Testis (tissue), 5 donors: ENCODE measurements at places on chromosomes 4 and X. TPM values are rescaled to one million over a fixed set of nuclear protein-coding genes. Genes with fewer than 3 reads are reported as not detected.

- H3K27ac ChIP-seq: no peak overlapping the region
- no peaks in the 10 kb centered on the region for H3K4me1 ChIP-seq
- no peak overlapping the region for H3K4me3 ChIP-seq
- H3K27me3 ChIP-seq: no peaks in the 10 kb centered on the region
- H3K36me3 ChIP-seq: no peaks in the 10 kb centered on the region
Measured at GRCh38 chrX:40007131-40007755, 90.5 kb downstream of the BCOR start.

DNA sequence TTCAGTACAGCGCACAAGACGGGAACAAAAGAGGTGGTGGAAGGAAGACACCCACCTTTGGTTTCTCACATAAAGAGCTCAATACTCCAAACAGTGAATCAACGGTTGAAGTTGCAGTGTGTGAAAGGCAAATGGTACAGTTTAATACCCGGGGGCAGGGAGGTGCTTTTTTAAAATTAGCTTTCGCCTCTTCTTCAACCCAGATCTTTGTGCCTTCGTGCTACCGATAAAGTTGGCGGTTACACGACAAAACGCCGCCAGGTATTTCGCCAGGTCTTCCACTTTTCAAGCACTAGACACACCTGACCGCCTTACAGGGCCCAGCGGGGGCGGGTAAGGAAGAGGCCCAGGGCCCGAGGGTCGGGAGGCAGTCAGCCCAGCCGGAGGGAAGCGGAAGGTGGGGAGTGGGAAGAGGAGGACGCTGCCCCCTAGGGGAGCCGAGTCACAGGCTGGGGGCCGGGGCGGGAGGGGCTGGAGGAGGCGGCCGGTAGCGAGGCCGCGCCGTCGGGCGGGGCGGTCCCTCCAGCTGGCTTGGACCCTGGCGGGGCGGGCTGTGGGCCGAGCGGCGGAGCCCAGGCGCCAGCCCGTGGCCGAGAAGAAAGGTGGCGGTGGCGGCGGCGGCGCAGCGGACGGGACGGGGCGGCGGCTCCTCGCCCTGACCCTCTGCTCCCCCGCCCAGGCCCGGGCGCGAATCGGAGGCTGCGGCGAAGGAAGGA is 16.0 kb downstream of the UTP3 start:
- H3K27ac ChIP-seq: peak overlapping the region; percentile 94
- no peaks in the 10 kb centered on the region for H3K27me3 ChIP-seq
- H3K4me3 ChIP-seq: peak overlapping the region; percentile 88

- no peak overlapping the region for H3K4me3 ChIP-seq
- H3K27ac ChIP-seq: no peak overlapping the region
- no peaks in the 10 kb centered on the region for H3K27me3 ChIP-seq
- no peak for DNase-seq
- no peaks in the 10 kb centered on the region for H3K36me3 ChIP-seq
Measured at GRCh38 chr4:24382381-24382780, 202.0 kb downstream of the DHX15 start.

Gene POLR2B
- 104 TPM for total RNA-seq

Gene CHRNA9
- 0.16 TPM for total RNA-seq
